ENCODE measurements at places on chromosomes 7 and 10. TPM values are rescaled to one million over a fixed set of nuclear protein-coding genes. Genes with fewer than 3 reads are reported as not detected.

Gene SLC18A2
- total RNA-seq: 0.13 TPM

DNA sequence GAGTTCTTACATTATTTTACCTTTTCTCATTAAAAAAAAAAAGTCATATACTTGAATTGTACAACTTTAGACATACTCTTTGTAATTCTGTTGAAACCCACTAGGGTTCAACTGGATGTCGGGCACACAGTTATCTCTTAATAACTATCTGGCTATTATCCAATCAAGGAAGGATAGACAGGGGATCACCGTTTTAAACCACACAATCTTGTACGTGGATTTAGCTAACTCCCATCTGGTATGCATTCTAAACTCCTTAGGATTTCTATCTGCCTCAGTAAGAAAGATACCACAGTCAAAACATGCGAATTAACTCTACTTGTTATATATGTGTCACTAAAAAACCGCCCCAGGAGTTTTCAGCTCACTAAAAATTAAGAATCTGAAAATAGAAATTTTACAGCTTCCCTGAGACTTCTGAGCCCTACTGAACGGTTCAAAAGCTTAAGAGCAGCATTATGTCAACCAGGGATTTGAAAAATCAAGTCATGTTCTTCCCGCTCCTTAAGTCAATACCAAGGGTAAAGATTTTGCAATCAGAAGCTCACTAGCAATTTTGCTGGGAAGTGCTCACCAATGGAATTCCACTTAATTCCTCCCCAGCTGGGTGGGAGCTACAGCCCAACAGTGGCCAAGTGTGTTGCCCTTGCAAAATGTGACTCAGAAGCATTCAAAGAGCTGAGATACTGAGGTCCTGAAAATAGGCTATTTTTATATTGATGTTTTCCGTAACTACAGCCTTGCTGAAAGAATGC, 267.0 kb downstream of the FRMD4A start:
- H3K27ac ChIP-seq: peak overlapping the region; percentile 69
- H3K36me3 ChIP-seq: no peaks in the 10 kb centered on the region

- no peak overlapping the region for H3K4me3 ChIP-seq
- DNase-seq: no peak
- H3K36me3 ChIP-seq: no peaks in the 10 kb centered on the region
- H3K4me1 ChIP-seq: peaks cover under 1% of the 10 kb centered on the region
- H3K27me3 ChIP-seq: no peaks in the 10 kb centered on the region
- no peak overlapping the region for H3K27ac ChIP-seq
Observed at GRCh38 chr10:129761981-129762956, 201.8 kb downstream of the EBF3 start.

- DNase-seq: no peak
- H3K27ac ChIP-seq: no peak overlapping the region
- no peaks in the 10 kb centered on the region for H3K27me3 ChIP-seq
- no peaks in the 10 kb centered on the region for H3K4me1 ChIP-seq
- H3K36me3 ChIP-seq: no peaks in the 10 kb centered on the region
Observed at GRCh38 chr7:121957626-121958025, 84.7 kb downstream of the PTPRZ1 start.

DNA sequence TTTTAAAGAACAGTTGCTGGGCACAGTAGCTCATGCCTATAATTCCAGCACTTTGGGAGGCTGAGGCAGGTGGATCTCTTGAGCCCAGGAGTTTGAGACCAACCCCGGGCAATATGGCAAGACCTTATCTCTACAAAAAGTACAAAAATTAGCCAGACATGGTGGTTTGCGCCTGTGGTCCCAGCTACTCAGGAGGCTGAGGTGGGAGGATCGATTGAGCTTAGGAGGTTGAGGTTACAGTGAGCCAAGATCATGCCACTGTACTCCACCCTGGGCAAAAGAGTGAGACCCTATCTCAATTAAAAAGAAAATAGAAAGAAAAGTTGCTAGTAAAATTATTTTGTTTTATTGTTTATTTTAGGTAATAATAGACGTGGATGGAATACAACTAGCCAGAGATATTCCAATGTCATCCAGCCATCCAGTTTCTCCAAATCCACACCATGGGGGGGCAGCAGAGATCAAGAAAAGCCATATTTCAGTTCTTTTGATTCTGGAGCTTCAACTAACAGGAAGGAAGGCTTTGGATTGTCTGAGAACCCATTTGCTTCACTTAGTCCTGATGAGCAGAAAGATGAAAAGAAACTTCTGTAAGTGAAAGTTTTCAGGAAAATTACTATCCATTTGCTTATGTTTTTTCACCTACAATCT, 3.0 kb downstream of the NUP42 start:
- peaks cover 15% of the 10 kb centered on the region for H3K36me3 ChIP-seq
- DNase-seq: peak; percentile 9
- H3K27ac ChIP-seq: no peak overlapping the region
- H3K27me3 ChIP-seq: no peaks in the 10 kb centered on the region

- peak; percentile 20 for DNase-seq
- H3K36me3 ChIP-seq: no peaks in the 10 kb centered on the region
- H3K4me3 ChIP-seq: no peak overlapping the region
Observed at GRCh38 chr10:71516890-71517289, 120.2 kb downstream of the CDH23 start.

DNA sequence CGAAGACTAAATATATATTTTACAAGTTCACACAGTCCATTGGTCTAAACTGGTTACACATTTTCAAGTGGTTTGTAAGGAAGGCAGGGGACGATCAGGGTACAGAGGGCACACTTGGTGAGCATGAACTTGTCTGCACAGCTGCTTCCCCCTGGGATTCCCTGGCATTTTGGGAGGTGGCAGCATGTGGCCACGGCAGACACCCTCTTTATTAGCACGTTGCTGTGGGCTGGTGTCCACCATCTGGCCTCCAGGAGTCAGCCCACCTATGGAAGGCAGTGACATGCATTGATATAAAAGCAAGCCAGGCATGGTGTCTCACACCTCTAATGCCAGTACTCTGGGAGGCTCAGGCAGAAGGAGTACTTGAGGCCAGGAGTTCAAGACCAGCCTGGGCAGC, 350.2 kb downstream of the TYW1 start:
- H3K27me3 ChIP-seq: no peaks in the 10 kb centered on the region
- H3K36me3 ChIP-seq: no peaks in the 10 kb centered on the region
- H3K27ac ChIP-seq: no peak overlapping the region

Gene PTF1A
- not detected for total RNA-seq

DNA sequence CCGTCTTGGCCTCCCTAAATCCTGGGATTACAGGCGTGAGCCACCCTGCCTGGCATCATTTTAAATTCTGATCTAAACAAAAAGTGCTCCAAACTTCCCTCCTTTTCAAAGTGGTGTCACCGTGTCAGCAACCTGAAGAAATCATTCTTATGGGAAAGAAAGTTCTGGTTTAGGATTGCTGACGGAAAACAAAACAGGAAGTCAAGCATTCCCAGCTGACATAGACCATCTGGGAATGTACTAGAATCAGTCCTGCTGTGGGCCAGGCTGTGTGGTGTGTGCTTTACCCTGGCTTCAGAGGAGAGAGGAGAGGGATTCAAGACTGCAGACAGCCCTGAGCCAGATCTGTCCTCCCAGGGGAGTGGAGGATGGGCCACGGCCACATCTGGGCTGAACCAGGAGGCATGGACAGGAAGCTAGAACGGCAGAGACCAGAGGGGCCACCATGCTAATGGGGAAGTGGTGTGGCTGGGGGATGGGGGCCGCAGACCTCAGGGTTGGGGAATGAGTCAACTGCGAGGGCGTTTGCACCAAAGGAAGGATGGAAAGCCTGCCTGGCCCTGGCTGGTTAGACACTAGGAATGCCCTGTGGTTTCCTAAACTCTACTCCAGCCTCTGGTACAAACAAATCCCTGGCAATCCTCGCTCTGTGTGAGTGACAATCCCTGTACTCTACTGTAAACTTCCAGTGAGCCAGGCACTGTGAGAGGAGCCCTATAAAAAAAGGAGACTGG, 16.7 kb upstream of the CLIP2 start:
- H3K4me3 ChIP-seq: no peak overlapping the region
- peak overlapping the region; percentile 36 for H3K27ac ChIP-seq
- no peaks in the 10 kb centered on the region for H3K36me3 ChIP-seq
- H3K4me1 ChIP-seq: peaks cover 10% of the 10 kb centered on the region
- peak; percentile 17 for DNase-seq

- no peak overlapping the region for H3K27ac ChIP-seq
- no peaks in the 10 kb centered on the region for H3K27me3 ChIP-seq
- H3K4me3 ChIP-seq: no peak overlapping the region
- DNase-seq: no peak
Observed at GRCh38 chr7:151091003-151091402, 4.7 kb downstream of the AGAP3 start.

- H3K27ac ChIP-seq: no peak overlapping the region
- DNase-seq: no peak
- no peaks in the 10 kb centered on the region for H3K27me3 ChIP-seq
- H3K36me3 ChIP-seq: no peaks in the 10 kb centered on the region
Observed at GRCh38 chr7:1885465-1886226, 215.6 kb downstream of the ELFN1 start.

Gene TCF7L2
- 67.1 TPM for total RNA-seq

Gene NUTM2E
- not detected for total RNA-seq

DNA sequence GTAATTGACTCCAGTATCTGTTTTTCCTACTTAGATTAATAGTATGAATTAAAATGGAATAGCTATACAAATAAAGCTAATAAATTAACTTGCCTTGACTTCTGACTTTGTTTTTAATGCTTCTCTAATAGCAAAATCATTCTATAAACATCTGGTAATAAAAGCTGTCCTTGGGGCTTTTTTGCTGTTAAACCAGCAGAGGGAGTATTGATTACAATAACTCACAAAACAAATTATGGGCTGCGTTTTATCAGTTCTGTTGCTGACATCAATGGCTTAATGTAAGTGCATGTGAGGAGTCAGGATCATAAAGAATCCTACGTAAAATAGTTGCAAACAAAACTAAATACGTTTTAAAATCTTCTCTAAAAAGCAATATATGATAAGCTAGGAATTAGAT, 667.8 kb downstream of the PCDH15 start:
- no peak overlapping the region for H3K4me3 ChIP-seq
- no peaks in the 10 kb centered on the region for H3K27me3 ChIP-seq
- no peaks in the 10 kb centered on the region for H3K36me3 ChIP-seq
- H3K4me1 ChIP-seq: no peaks in the 10 kb centered on the region
- DNase-seq: no peak
- no peak overlapping the region for H3K27ac ChIP-seq

Measured in thyroid gland (tissue), 4 donors.